Left lung (tissue), 14 donors: ENCODE measurements at places on chromosomes 1 and 21.

DNA sequence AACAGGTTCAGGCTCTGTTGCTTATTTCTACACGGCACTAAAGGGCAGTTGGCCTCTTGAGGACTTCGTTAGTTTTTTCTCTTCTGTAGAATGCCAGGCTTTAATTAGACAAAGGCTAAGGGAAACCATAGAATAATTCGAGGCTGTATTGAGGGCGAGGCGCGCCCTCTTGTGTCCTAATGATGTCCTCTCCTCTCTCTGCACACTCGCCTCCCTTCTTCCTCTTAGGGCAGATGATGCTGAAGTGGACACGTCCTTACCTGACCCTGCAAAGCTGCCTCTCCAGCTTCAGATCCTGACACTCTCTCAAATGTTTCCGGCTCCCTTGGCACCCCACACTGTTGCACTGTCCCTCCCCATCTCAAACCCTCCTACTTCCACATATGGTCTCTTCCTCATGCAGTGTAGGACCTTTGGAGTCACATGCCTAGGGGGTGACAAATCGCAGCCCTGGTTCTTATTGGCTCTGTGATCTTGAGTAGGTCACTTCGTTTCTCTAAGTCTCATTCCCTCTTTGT is 1.9 kb upstream of the ZSCAN20 start:
- no peaks in the 10 kb centered on the region for H3K4me1 ChIP-seq
- H3K27me3 ChIP-seq, result no peaks in the 10 kb centered on the region
- H3K4me3 ChIP-seq, result no peak overlapping the region

GRCh38 chr1:18158714-18159113 is 51.1 kb downstream of the IGSF21 start:
- H3K27ac ChIP-seq, result no peak overlapping the region
- H3K27me3 ChIP-seq, result no peaks in the 10 kb centered on the region
- DNase-seq, result no peak
- no peaks in the 10 kb centered on the region for H3K4me1 ChIP-seq

DNA sequence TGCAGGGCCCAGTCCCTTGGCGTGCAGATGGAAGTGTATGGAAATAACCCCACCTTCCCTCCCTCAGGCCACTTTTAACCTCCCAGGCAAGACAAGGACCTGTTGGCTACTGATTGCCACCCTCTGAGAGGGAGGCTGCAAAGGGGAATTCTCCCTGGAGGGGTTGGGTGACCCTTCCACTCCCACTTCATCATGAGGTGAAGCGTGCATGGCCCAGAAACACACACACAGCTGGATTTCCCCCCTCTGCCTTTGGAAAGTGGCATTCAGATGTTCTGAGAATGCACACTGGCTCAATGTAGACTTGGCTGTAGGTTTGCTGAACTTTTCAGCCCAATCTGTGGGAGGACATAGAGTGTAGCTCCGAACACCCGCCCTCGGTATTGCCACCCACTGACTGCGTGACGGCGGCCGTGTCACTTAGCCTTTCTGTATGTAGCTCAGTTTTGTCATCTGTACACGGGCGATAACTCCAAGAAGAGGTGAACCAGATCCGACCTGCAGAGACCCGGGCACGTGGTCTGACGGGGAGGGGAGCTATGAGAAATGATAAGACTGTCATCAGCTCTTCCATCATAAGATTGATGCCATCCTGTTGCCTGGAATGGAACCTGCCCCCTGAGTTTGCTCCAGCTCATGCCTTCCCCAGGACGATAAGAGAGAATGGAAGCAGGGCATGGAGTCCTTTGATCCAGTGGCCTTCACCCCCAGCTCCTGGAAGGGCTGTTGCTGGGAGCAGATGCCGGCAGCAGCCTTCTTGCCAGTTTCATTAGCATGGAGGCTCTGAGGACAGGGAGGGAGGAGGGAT is 19.3 kb downstream of the MIIP start:
- H3K27ac ChIP-seq, result no peak overlapping the region
- H3K27me3 ChIP-seq, result no peaks in the 10 kb centered on the region
- H3K4me3 ChIP-seq, result no peak overlapping the region
- no peaks in the 10 kb centered on the region for H3K36me3 ChIP-seq

DNA sequence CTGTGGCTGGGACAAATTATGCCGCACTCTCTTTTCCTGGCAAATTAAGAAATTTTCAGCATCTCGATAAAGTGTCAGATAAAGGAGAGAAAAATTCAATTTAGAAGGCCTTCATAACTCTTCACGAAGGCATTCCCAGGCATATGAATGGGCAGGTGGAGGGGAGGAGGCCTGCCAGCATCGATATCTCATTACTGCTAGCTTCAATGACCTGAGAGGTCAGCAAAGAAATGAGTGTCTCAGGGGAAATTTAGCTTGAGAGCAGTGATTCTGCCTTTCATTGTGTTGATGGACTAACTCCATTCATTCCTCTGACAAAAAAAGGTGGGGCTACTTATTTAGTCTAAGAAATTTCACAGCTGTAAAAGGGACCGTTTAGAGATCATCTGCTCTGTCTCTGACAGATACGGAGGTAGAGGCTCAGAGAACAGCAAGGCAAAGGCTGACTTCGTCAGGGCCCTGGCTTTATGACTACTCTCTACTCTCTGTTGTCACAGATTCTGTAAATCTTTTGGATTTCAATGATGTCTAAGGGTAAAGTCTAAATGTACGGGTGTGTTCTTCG is 212.0 kb upstream of the BEND5 start:
- no peak overlapping the region for H3K4me3 ChIP-seq
- no peak for DNase-seq
- no peaks in the 10 kb centered on the region for H3K27me3 ChIP-seq
- H3K4me1 ChIP-seq, result no peaks in the 10 kb centered on the region
- H3K36me3 ChIP-seq, result no peaks in the 10 kb centered on the region

- H3K4me1 ChIP-seq, result no peaks in the 10 kb centered on the region
- no peak for DNase-seq
- no peak overlapping the region for H3K4me3 ChIP-seq
Observed at GRCh38 chr1:5286244-5286643, 631.8 kb downstream of the AJAP1 start.

DNA sequence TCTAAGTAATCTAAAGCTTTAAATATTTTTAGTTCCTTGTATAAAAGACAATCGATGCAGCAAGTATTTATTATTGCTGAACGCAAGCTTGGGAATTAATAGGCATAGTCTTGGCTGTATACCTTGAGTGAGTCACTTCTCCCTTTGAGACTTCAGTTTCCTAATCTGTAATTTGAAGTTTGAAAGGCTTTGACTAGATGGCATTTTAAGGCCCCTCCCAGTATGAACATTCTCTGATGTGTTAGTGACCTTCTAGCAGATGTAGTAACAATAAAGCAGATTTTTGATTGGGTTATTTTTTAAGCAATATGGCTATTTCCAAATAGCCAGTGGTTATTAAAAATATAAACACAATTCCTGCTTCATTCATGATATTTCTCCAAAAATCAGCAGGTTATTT is 58.2 kb downstream of the DUSP10 start:
- H3K4me1 ChIP-seq, result no peaks in the 10 kb centered on the region
- no peaks in the 10 kb centered on the region for H3K36me3 ChIP-seq
- no peak overlapping the region for H3K4me3 ChIP-seq
- H3K27ac ChIP-seq, result no peak overlapping the region
- DNase-seq, result no peak
- H3K27me3 ChIP-seq, result no peaks in the 10 kb centered on the region

GRCh38 chr1:111720274-111720976 is 18.8 kb downstream of the INKA2 start:
- H3K27ac ChIP-seq, result peak overlapping the region; percentile 85
- H3K36me3 ChIP-seq, result peaks cover 16% of the 10 kb centered on the region
- no peak overlapping the region for H3K4me3 ChIP-seq
- peaks cover 47% of the 10 kb centered on the region for H3K4me1 ChIP-seq
- H3K27me3 ChIP-seq, result no peaks in the 10 kb centered on the region

- no peak for DNase-seq
- H3K4me3 ChIP-seq, result no peak overlapping the region
- no peaks in the 10 kb centered on the region for H3K4me1 ChIP-seq
- no peak overlapping the region for H3K27ac ChIP-seq
- H3K36me3 ChIP-seq, result no peaks in the 10 kb centered on the region
- H3K27me3 ChIP-seq, result no peaks in the 10 kb centered on the region
Observed at GRCh38 chr1:227740401-227740960, 5.2 kb downstream of the SNAP47 start.

GRCh38 chr1:237411621-237412020 is 369.6 kb downstream of the RYR2 start:
- no peaks in the 10 kb centered on the region for H3K27me3 ChIP-seq
- H3K36me3 ChIP-seq, result no peaks in the 10 kb centered on the region
- H3K4me1 ChIP-seq, result no peaks in the 10 kb centered on the region

DNA sequence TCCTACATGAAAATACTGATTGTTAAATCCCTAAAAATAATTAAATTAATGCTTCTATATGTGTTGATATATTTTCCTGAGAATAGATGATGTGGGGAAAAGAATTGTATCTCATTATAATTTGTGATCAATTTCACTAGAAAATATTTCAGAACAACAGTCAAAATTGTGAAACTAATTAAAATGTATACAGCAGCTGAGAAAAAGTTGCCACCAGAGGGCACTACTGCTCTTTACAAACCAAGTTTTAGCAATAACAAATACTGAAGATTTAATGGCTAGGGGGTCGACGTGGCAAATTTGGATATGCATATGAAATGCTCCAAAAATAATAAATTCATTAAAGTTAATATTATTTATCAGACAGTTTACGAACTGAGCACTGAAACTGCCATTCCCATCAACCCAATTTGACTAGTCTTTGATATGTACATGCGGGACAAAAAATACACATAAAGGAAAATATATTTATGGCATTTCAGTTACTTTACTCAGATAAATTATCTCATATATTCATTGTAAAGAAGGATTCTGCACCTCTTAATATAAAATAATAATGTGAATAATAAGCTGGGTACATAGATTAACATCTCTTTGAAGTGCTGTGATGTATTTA is 96.3 kb upstream of the TMPRSS15 start:
- no peaks in the 10 kb centered on the region for H3K4me1 ChIP-seq
- DNase-seq, result peak; percentile 55
- H3K4me3 ChIP-seq, result no peak overlapping the region
- H3K36me3 ChIP-seq, result no peaks in the 10 kb centered on the region
- H3K27me3 ChIP-seq, result no peaks in the 10 kb centered on the region
- H3K27ac ChIP-seq, result no peak overlapping the region

DNA sequence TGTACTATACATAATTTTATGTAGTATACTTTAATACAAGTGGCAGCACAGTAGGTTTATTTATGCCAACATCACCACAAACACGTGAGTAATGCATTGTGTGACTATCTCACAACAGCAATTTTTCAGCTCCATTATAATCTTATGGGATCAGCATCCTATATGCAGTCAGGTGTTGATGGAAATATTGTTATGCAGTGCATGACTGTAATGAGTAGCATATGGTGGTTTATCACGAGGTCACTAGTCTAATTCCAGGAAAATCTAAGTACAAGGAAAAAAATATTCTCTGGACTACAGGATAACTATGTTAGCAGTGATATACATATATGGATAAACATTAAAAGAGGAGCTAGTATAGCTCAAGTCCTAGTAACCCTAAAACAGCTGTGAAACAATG is 69.0 kb downstream of the ATP1B1 start:
- H3K27me3 ChIP-seq, result no peaks in the 10 kb centered on the region
- no peak overlapping the region for H3K4me3 ChIP-seq
- no peak overlapping the region for H3K27ac ChIP-seq
- H3K4me1 ChIP-seq, result no peaks in the 10 kb centered on the region
- no peak for DNase-seq

GRCh38 chr1:45400049-45400448 is 59.8 kb upstream of the MUTYH start:
- H3K36me3 ChIP-seq, result no peaks in the 10 kb centered on the region
- no peak for DNase-seq
- H3K4me1 ChIP-seq, result peaks cover 11% of the 10 kb centered on the region
- H3K27me3 ChIP-seq, result no peaks in the 10 kb centered on the region
- no peak overlapping the region for H3K27ac ChIP-seq
- no peak overlapping the region for H3K4me3 ChIP-seq

- no peak overlapping the region for H3K4me3 ChIP-seq
- H3K4me1 ChIP-seq, result no peaks in the 10 kb centered on the region
- peaks cover 16% of the 10 kb centered on the region for H3K27me3 ChIP-seq
- no peaks in the 10 kb centered on the region for H3K36me3 ChIP-seq
- H3K27ac ChIP-seq, result no peak overlapping the region
Observed at GRCh38 chr1:3192361-3192760, 123.4 kb downstream of the PRDM16 start.

- H3K27me3 ChIP-seq, result no peaks in the 10 kb centered on the region
- no peak overlapping the region for H3K4me3 ChIP-seq
- no peaks in the 10 kb centered on the region for H3K36me3 ChIP-seq
- no peak overlapping the region for H3K27ac ChIP-seq
- H3K4me1 ChIP-seq, result no peaks in the 10 kb centered on the region
- DNase-seq, result no peak
Observed at GRCh38 chr1:222876182-222876581, 61.3 kb downstream of the DISP1 start.
